ENCODE measurements at places on chromosomes 7 and 10.

DNA sequence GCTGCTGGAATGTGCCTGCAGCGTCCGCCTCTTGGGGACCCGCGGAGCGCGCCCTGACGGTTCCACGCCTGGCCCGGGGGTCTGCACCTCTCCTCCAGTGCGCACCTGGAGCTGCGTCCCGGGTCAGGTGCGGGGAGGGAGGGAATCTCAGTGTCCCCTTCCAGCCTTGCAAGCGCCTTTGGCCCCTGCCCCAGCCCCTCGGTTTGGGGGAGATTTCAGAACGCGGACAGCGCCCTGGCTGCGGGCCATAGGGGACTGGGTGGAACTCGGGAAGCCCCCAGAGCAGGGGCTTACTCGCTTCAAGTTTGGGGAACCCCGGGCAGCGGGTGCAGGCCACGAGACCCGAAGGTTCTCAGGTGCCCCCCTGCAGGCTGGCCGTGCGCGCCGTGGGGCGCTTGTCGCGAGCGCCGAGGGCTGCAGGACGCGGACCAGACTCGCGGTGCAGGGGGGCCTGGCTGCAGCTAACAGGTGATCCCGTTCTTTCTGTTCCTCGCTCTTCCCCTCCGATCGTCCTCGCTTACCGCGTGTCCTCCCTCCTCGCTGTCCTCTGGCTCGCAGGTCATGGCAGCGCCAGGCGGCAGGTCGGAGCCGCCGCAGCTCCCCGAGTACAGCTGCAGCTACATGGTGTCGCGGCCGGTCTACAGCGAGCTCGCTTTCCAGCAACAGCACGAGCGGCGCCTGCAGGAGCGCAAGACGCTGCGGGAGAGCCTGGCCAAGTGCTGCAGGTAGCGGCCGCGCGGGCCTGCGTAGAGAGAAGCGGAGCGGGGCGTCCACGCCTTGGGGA is 645 bp downstream of the SLC26A4 start:
- DNase-seq = no peak

- DNase-seq = no peak
These were observed 70.1 kb upstream of the CABCOCO1 start for GRCh38 chr10:61592581-61592980.

GRCh38 chr7:117492649-117493048 is 12.8 kb downstream of the CFTR start:
- no peak for DNase-seq

- no peak for DNase-seq
These were observed 28.6 kb downstream of the MRPL32 start for GRCh38 chr7:42960762-42961161.

- no peak for DNase-seq
These were observed 126.5 kb upstream of the UNC5B start for GRCh38 chr10:71085689-71086438.

GRCh38 chr10:48336978-48337599 is 30.6 kb downstream of the MAPK8 start:
- no peak for DNase-seq

Measured in stimulated activated CD4-positive, alpha-beta T cell treated with anti-CD3 and anti-CD28 coated beads, TNF-alpha, amount 100 ng/mL, for 1 hour (primary cell).